ENCODE measurements at places on chromosomes 12 and 14.

GRCh38 chr12:77214136-77214535, 148.8 kb upstream of the E2F7 start:
- DNase-seq: no peak

DNA sequence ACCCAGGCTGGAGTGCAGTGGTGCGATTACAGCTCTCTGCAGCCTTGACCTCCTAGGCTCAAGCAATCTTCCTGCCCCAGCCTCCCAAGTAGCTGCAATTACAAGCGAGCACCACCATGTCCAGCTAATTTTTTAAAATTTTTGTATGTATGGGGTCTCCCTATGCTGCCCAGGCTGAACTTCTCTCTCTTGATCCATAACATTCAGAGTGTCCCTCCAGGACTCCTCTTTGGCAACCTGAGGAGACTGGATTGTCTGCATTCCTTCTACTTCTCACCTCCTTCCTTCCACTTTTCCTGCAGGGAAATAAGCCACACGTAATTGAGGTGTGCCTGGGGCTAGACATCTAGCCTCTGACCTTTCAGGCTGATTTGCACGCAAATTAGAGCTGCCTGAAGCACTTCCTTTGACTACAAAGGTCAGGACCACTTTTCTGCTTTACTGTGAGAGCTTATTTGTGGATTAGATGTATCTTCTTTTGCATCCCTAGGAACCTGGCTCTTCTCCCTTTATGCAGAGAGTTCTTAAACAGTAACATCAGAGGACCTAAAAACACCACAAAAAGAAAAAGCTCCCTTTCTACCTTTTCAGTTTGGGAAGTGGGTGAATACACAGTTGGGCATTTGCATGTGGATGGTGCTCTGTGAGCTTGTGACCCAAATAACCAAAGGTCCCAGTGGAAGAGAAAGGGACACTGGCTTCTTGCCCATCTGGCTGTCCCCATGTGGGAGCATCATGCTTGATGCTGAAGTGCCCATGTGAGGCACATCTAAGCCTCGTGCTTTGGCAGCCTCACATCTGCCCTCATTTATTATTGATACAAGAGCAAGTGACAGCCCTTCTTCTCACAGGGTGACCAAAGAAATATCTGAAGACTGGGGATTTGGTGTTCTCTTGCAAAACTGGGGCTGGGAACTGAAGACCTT, 33.5 kb downstream of the PYGL start:
- no peak for DNase-seq

- DNase-seq: no peak
Measured at GRCh38 chr12:65593239-65593701, 231.0 kb upstream of the HMGA2 start.

DNA sequence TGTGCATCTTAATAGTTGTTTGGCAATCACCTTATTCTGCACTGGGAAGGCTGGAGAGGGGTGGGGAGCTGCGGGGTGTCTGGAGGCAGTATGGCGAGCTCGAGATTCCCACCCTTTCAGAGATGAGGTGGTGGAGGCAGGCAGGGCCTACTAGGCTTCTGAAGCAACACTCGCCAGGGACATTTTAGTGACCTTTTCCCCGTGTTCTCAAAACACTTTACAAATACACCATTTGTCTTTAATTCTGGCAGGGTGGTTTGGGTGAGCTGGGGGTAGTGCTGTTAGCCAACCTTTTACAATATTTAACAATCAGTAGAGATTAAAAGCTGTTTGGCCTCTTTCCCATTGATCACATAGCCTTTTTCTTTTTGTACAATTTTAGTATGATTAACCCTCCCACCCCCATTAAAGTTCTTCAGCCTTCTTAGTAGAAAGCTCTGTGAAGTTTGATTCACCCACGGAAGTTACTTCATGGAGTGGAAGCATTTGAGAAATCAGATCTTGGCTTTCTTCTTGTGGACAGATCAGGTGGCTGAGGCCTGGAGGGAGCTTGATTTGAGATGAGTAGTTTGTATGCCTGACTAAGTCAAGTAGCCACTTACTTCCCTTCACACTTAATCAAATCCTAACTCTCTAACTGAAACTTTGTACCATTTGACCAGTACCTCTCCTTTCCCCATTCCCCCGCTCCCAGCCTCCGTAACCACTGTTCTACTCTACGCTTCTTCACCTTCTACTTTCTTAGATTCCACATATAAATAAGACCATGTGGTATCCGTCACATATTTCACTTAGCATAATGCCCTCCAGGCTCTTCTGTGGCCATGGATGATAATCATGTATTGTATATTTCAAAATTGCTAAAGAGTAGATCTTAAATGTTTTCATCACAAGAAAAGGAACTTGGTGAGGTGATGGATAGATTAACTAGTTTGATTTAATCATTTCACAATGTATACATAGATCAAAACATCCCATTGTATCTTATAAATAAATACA, 41.0 kb downstream of the TRAF3 start:
- DNase-seq: no peak

GRCh38 chr14:77186911-77187648, 5.5 kb downstream of the TMEM63C start:
- DNase-seq: no peak

DNA sequence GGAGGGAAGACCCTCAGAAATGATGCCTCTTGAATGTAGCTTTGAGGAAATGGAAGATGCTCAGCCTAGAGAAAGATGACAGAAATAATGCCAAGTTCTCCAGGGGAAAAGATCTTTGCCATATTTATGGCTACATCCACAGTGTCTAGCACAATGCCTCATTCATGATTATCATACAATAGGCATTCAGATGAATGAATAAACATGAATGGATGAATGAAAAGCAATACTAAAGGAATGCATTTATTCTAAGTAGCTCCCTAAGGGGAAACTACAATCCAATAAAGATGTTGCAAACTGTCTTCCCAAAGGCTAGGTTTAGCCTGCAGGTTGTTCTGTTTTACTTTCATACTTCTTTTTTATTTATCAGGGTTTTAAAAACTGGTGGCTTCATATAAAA, 12.0 kb downstream of the TMTC1 start:
- DNase-seq: no peak

GRCh38 chr12:57241402-57242310, 9.3 kb downstream of the STAC3 start:
- DNase-seq: no peak

- DNase-seq: no peak
Measured at GRCh38 chr12:79019672-79020071, 155.1 kb downstream of the SYT1 start.

DNA sequence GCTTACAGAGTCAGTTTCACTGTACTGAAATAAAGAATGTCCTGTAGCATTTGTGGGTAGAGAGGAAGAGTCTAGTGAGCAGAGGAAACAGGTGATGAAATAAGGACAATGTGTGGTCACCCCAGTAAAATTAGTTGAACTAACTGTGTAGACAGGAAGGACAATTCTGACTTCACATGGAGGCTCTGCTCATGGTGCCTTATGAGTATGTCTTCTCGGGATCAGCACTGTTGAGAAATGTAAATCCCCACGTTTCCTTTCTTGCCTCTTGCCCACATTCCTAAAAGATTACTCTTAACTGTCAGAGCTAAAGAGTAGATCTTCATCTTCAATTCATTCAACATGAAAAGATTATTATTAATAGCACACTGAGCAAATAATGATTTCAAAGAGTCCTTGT, 113.2 kb upstream of the FLRT2 start:
- no peak for DNase-seq

- DNase-seq: no peak
Measured at GRCh38 chr12:56867216-56867615, 67.0 kb downstream of the SDR9C7 start.

GRCh38 chr12:32158525-32158924, 51.9 kb downstream of the BICD1 start:
- DNase-seq: no peak

- no peak for DNase-seq
Measured at GRCh38 chr12:113907446-113908180, 58.5 kb downstream of the RBM19 start.

DNA sequence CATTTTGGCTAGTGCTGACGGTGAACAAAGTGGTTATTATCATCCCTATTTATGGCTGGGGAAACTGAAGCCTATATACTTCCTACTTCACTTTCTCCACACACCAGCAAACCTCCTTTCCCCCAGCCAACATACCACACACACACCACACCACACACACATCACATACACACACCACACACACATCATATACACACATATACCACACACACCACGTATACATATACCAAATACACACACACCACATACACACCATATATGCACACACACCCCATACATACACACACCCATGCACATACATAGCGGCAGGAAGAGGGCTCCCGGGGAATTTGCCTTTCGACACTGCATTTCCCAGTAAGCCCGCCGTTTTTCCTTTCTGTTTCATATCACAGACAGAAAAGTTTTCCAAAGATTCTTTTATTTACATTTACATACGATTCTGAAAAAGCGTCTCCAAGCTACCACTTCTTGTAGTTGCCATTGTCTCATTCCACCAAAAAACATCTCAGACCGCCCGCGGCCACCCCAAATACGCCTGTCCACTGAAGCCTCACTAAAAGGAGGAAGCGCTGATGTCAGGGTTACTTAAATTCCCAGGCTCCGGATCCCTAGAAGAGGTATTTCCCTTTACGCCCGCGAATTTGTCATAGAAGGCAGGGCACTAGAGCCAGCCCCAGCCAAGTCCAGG, 823 bp upstream of the RAB5B start:
- DNase-seq: no peak

GRCh38 chr12:31914927-31915326, 44.3 kb upstream of the RESF1 start:
- no peak for DNase-seq

DNA sequence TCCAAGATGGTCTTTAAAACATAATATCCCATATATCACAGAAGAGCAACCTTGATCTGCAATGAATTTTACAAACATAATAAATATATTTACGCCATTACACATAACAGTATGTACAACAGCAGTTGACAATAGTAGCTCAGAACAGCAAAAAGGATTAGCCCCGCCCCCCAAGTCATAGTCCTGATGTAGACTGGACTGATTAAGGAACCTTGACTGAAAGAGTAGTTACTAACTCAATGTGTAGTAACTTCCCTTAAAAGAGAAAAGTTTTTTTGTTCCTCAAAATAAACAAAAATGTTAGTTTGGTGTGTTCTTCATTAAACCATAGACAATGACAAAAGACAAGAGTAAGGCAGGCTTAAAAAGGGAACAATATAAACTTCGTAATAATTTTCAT, 44.5 kb downstream of the GTF2A1 start:
- DNase-seq: no peak

DNA sequence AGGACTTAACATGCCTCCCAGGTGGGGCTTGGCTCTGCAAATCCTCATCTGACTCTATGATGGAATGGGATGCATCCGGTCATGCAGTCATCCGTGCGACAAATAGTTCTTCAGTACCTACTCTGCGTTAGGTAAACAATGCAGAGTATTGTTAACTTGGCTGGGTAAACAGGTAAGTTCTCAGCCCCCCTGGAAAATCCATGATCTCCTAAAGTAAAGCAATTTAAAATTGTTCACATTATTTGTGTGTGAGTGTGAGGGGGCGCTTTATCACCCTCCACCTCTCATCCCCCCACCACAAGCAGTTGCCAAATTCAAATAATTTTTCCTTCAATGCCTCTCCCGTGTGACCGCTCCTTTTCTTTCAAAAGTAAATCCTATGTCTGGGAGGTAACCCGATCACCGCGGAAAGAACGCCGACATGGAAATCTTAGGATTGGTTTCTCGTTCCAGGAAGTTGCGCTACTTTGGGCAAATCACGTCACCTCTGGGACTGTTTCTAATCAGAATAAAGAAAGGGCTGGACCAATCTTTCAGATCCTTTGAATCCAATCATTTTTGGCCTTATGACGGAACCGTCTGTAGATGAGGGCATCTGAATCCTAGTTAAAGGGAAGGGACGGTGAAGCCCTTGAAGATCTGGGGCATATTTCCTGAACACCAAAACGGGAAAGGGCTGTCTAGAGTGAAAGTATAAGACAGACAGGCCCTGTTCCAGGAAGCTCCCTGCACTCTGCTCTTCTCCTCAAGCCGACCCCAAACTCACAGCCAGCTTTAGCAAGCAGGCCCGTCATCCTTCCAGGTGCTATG, 44.0 kb upstream of the SINHCAF start:
- DNase-seq: no peak

GRCh38 chr12:22682663-22683062, 57.7 kb downstream of the ETNK1 start:
- no peak for DNase-seq

DNA sequence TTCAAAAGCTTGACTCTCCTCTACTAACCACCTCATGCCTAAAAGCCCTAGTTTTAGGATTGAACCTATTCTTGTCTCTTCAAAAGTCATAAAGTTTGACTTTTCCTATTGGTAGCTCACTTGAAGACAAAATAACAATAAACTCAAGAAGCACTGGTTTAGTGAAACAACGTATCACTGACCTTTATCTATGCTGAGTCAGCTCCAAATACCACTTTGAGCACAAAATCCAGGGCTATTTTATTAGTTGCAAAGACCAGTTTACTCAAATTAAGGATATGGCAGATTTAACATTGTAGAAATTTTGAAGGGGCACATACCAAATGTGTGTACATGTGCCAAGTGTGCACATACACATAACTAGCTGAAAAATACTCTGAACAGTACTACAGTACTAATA, 45.0 kb downstream of the PIK3C2G start:
- no peak for DNase-seq

- no peak for DNase-seq
Measured at GRCh38 chr12:39405580-39405979, 37.3 kb downstream of the KIF21A start.

DNA sequence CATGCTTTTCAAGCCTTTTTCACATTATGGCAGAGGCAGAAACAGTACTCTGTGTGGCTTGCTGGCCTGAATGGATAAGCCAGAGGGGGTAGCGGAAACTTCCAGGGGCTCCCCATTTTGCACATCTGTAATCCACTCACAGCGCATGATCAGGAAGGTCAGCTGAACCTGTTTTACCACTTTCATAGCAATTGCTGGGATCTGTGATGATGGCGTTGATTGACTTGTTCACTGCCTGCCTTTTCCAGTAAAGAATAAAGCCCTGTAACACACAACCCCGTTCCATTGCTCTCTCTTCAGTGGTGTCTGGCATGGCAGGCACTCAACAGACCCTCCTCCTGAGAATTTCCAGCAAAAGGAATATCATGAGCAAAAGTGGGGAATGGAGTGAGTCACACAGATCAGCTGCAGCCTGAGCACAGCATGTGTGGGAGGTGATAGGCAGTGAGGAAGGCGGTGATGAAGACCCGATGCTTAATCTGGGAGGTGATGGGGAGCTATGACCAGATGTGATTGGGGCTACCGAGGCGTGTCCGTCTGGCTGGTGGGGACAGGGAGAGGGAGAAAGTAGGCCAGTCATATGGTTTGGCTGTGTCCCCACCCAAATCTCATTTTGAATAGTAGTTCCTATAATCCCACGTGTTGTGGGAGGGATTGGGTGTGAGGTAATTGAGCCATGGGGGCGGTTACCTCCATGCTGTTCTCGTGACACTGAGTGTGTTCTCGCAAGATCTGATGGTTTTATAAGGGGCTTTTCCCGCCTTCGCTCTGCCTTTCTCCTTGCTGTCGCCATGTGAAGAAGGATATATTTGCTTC, 44.7 kb upstream of the CHST11 start:
- DNase-seq: no peak

GRCh38 chr14:29734732-29735131, 192.9 kb downstream of the PRKD1 start:
- no peak for DNase-seq
